ENCODE measurements at places on chromosomes 3 and 15.

- no peak for DNase-seq
Observed at GRCh38 chr3:123568034-123568433, 16.8 kb downstream of the HACD2 start.

DNA sequence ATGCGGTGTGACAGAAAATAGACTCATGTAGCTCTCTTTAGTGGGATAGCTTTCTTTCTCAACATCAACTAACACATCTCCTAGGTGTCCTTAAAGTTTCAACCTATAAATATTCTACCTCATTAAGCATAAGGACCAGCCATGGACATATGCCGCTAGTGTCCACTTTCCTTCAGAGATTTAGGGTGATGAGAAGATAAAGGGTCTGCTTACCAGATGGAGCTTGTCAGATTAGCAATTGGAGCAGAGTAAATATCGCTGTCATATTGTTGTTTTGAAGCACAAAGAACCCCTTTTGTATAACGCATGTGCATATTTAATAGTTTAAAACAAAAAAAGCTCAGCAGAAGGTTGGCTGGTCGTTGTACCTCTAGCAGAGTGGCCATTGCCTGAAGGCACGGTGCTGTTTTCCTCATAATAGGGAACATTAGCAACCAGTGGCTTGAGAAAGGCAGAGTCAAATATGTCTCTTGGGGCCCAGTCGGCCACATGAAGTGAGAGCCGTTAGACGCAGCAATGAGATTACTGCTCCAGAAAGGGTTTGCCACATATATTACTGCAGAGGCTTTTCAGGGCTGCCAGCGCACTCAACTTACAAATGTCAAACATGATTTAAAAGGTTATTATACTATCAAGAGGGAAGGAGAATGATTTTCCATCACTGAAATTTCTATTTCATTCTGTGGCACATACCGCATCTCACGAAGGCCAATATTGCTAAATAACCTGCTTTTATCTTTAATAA, 264.2 kb downstream of the ROBO2 start:
- DNase-seq: no peak

DNA sequence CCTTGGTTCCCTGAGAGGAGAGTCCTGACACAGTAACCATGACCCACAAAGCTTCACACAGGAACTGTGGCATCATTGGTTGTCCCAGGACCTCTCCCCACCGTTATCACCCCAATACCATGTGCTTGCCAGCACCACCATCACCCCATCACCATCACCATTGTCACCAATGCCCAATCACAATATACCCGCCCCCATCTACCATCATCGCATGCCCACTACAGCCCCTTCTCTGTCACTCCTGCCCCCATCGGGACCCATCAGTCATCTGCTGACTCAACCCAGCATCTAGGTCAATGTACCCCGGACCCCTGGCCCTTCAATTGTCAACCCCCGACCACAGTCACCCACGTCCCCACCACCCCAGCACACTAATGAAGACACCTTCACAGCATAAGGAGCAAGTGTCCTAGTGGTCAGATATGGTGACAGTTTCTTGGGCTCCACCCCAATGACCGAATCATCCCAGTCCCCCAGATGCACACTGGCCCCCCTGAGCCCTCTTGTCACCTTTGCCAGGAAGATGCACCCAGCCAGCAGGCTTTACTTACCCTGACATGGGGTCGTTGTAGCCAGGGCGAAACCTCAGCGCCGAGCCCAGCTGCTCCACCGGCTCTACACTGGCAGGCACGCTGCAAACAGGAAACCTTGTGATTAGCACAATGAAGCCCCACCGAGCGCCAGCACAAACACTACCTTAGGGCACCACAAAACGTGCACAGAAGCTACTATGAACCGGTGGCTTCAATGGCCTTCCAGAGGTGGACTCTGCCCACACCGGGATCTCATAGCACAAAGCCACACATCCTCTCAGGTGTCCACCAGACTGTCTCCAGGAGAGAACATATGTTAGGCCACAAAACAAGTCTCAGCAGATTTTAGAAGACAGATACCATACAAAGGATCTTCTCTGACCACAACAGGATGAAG, 25.1 kb downstream of the SHISA5 start:
- peak; percentile 52 for DNase-seq

GRCh38 chr15:59436774-59437141, 1.2 kb upstream of the FAM81A start:
- no peak for DNase-seq

DNA sequence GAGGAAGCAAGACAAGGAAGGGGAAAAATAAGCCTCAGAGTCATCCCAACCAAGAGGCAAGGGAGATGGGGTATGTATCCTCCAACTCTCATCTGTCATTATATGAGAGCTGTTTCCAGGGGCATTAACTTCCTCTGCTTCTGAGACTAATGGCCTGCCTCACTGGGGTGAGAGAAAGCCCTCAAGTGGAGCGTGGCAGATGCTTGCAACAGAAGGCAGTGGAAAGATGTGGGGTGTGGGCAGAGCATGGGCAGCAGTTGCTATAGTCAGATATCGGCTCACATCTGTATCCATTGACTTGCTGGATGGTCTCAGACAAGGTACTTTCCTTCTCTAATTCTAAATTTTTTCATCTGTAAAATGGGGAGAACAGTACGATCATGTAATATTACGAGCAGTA, 81.7 kb upstream of the PLCL2 start:
- no peak for DNase-seq
